Astrocyte (in vitro differentiated cells and primary cell): ENCODE measurements at places on chromosomes 16 and 17. TPM values are rescaled to one million over a fixed set of nuclear protein-coding genes. Genes with fewer than 3 reads are reported as not detected.

Gene CPD
- total RNA-seq = 51.2 and 55.2 TPM in 2 replicates

Gene SPN
- 0.07 TPM in 1 of 2 replicates, not detected in the other for total RNA-seq

DNA sequence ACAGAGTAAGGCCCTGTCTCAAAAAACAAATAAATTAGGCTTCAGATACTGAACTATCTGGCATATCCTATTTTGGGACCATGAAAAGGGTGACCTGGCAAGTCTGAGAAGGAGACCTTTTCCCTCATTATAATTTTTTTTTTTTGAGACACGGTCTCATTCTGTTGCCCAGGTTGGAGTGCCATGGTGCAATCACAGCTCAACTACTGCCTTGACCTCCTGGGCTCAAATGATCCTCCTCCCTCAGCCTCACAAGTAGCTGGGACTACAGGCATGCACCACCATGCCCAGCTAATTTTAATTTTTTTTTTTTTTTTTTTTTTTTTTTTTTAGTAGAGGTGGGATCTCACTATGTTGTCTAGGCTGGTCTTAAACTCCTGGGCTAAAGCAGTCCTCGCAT is 37.3 kb downstream of the PLCG2 start:
- no peak for DNase-seq

GRCh38 chr17:31674305-31674704 is 184.7 kb downstream of the COPRS start:
- peak; percentile 67 for DNase-seq

GRCh38 chr16:14629612-14629918 is 495 bp downstream of the PARN start:
- DNase-seq = no peak

- DNase-seq = peak; percentile 21
Observed at GRCh38 chr16:22898874-22899348, 84.9 kb downstream of the HS3ST2 start.

Gene RAPGEFL1
- total RNA-seq = 6.8 and 7.0 TPM in 2 replicates

GRCh38 chr16:64109241-64109640 is 1012.6 kb downstream of the CDH11 start:
- no peak for DNase-seq

Gene CTRB2
- total RNA-seq = 0.43 TPM in 1 of 2 replicates, not detected in the other

GRCh38 chr17:80944326-80944725 is 47.3 kb upstream of the CHMP6 start:
- DNase-seq = no peak

GRCh38 chr17:56136301-56136700 is 17.0 kb upstream of the ANKFN1 start:
- DNase-seq = peak; percentile 51

GRCh38 chr17:41773190-41773588 is 13.3 kb downstream of the JUP start:
- DNase-seq = peak; percentile 86

DNA sequence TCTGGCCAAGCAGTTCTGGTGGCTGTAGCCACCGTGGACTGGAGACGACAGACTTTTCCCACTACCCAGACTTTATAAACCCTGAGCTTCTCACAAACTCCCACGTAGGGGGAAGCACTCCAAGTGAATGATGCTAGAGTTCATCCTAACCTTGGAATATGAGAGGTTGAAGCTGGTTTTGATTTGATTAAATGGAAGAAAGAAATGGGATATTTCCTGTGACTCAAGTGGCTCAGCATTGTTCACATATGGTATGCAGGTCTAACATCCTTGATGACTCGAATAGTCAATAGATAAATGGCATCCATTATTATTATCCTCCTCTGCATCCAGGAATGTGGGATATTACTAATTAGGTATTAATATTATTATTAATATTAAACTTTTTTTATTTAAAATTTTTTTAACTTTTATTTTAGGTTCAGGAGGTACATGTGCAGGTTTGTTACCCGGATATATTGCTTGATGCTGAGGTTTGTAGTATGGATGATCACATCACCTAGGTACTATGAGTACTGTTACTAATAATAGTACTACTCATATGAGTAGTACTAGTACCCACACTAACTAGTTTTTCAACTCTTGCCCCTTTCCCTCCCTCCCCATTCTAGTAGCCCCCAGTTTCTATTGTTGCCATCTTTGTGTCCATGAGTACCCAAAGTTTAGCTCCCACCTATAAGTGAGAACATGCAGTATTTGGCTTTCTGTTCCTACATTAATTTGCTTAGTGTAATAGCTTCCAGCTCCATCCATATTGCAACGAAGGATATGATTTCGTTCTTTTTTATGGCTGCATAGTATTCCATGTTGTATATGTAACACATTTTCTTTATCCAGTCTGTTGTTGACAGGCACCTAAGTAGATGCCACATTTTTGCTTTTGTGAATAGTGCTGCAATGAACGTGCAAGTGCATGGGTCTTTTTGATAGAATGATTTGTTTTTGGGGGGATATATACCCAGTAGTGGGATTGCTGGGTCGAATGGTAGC is 22.9 kb downstream of the PIK3R6 start:
- DNase-seq = no peak

DNA sequence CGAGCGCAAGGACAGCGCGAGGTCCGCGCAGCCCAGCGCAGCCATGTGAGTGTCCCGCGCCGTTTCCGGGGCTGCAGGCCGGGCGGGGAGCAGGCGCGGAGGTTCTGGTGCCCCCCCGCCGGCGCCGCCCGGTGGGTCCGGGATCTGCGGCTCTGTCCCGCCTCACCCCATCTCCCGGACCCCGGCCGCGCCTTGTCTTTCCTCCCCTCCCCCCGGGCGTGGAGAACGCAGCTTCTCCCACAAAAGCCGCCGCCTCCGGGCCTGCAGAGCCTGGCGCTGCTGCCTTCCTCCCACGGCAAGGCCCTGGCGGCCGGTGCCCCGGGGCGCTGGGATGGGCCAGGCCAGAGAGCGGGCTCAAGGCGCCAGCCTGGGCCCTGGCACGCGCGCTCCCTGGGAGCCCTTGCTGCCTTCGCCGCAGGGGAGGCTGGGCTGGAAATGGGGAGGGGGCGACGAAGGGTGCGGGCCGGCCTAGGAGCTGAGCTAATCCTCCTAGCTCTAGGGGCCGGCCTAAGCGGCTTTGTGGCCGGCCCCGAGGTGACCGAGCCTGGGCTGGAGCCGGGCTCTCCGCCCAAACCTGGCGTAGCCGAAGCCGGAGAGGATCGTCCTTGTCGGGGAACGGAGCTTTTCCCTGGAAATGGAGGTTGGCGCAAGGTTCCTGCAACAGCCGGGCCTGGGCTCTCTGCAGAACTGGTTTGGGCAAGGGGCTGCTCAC is 397 bp downstream of the RIPOR1 start:
- no peak for DNase-seq

DNA sequence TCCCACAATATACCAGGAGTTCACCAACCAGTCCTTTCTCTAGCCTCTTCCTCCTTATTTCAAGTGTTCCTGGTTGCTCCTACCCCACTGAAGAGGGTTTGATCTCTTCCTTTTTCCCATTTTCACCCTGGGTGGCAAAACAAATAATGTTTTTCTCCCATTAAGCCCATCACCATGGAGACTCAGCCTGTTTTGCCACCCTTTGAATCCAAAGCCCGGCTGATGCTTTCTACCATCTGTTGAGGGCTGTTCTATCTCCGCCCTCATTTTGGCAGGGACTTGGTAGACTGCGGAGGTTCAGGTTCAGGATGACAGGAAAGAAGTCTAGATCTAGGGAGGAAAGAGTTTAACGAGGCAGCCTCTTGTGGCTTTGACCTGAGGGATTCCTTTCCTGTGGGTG is 2.6 kb downstream of the DNAH2 start:
- DNase-seq = no peak

GRCh38 chr17:62064029-62064790 is 868 bp downstream of the MED13 start:
- DNase-seq = peak; percentile 32
